Stimulated activated CD8-positive, alpha-beta memory T cell treated with anti-CD3 and anti-CD28 coated beads, Interleukin-7, amount 100 ng/mL, for 4 hours (primary cell): ENCODE measurements at places on chromosomes 4 and X.

DNA sequence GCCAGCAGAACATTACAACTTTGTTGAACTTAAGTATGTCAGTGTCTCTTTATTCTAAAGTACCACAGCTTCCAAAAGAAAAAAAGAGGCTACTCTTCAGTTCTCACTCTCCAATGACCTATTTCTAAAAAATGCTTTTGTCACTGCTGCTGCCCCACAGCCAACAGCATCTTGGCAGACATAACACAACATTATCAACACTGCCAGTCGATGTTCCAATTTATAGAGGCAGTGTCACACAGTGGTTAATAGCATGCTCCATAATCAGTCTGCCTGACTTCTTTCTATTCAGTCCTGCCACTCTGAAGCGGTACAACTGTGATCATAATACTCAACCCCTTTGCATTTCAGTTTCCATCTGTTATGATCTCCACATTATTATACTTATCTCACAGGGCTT lies 69.2 kb downstream of the PLS3 start:
- DNase-seq, result no peak

- no peak for DNase-seq
Observed at GRCh38 chrX:78839711-78840110, 92.2 kb downstream of the LPAR4 start.

DNA sequence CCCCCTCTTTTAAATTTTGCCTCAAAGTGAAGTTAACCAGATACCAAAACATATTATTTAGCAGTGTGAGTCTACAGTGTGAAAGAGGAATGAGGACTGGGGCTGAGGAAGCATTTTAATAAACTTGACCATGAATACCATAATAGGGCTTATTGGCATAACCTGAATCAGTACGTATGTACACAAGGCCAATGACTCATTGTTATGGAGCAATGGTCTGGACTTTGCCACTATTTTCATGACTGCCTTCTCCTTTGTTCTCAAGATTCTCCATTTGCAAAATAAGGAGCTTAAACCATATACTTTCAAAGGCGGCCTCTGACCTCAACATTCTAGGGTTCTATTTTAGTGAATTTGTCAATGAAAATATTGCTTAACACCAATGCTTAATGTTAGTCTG lies 102.8 kb upstream of the OR13H1 start:
- no peak for DNase-seq

DNA sequence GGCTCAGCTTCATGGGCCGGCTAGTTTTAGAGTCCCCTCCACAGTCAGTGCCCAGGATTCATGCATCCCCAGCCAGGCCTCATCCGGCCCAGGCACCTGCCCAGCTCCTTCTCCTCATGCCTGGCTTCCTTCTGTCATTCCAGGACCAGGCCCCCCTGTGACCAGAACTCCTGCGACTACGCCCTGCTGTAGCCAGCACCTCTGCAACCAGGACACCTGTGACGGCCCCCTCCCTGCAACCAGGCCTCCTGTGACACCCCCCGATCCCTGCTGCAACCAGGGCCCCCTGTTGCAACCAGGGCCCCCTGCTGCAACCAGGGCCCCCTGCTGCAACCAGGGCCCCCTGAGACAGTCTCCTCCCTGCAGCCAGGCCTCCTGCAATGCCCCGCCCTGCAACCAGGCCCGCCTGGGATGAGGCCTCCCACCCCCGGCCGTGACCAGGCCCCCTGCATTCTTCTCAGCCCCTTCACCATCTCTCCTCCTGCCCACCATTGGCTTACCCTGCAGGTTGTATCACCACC lies 46.8 kb downstream of the HTRA3 start:
- no peak for DNase-seq

GRCh38 chr4:111610681-111611080 lies 534.6 kb upstream of the FAM241A start:
- DNase-seq, result no peak

DNA sequence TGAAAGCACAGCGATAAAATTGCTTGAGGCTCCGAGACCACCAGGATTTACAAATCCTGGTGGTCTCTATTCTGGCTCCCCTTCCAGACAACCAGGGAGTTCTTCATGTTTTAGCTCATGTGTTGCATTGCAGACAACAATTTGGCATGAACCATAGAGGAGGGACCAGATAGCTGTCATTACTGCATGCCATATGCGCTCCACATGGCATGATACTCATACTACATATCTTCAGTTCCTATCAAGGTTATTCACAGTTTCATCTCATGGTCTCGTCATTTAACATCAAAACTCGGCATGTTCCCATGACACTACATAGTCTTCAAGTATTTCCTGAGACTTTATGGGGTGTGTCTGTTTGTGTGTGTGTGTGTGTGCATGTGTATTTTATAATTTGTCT lies 220.3 kb downstream of the OR13H1 start:
- no peak for DNase-seq

- no peak for DNase-seq
Observed at GRCh38 chr4:86247320-86247719, 112.5 kb downstream of the MAPK10 start.

DNA sequence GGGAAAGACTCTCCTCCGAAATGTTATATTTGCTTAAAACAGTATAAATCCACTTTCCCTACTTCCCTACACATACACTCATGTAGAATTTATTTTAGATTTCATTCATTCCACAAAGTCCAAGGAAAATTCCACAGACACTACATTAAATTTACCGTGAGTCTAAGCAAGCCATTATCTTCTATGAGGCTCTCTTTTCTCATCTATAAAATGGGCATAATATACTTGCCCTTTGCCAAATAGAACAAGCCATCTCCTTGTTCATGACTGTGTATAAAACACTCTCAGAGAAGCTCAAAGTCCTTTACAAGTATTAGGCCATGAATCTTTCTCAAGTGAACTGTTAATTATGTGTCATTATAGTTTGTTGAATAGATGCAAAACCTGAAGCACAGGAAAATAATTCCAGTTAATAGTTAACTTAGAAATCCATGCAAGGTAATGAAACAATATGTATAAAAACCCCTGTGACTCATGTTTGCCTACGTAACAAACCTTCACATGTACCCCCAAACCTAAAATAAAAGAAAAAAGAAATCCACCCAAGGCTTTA lies 10.7 kb downstream of the TEC start:
- no peak for DNase-seq

DNA sequence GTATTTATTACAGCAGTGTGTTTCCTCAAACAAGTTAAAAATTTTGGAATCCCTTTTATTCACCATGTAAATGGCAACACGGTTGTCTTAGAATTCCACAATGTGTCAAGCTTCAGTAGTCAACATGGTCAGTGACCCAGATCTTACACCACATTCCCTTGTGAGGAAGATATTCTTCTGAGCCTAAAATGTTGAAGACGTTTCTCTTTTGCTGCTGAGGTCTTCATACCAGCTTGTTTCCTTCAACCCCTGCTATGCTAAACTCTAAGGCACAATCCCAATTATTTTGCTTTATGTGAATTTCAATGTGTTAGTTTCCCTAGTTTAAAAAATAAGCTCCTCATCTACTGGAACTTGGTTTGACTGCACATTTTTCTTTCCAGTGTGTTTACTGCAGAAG lies 17.6 kb upstream of the LDB2 start:
- DNase-seq, result no peak

- no peak for DNase-seq
Observed at GRCh38 chr4:30757357-30757756, 37.2 kb downstream of the PCDH7 start.

GRCh38 chrX:132953354-132953753 lies 5.1 kb downstream of the HS6ST2 start:
- no peak for DNase-seq

- DNase-seq, result no peak
Observed at GRCh38 chr4:86338521-86338920, 21.3 kb downstream of the MAPK10 start.

DNA sequence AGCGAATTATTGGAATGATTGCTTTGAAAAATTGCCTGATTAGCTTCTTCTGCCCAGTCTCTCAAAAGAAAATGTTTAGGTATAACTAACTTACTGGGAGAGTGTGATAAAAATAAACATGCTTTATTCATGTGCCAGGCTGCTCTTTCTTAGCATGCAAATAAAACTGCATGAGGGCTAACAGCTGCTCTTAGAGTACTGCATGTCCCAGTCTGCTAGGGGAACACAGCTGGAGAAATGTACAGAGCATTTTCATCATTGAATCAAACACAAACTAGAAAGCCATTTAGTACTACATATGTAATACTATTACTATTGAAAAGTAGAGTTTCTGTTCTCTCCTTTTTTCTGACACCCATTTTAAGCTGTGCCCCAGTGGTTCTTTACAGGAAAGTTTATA lies 726.0 kb downstream of the GRID2 start:
- no peak for DNase-seq

DNA sequence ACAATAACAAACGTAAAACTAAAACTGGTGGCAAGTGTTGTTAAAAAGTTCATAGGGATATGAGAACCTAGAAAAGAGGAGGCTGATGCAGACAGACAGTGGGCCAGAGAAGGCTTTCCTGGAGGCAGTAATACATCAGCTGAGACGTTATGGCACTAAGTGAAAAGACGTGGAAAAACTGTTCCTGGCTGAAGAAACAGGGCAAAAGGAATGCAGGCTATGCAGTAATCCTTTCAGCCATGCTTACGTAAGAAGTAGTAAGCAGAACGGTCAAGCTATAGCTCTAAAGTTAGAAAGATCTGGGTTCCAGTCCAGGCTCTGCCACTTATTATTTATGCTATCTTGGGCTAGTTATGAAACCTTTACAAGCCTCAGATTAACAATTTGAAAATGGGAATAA lies 6.4 kb downstream of the LAMTOR3 start:
- no peak for DNase-seq

DNA sequence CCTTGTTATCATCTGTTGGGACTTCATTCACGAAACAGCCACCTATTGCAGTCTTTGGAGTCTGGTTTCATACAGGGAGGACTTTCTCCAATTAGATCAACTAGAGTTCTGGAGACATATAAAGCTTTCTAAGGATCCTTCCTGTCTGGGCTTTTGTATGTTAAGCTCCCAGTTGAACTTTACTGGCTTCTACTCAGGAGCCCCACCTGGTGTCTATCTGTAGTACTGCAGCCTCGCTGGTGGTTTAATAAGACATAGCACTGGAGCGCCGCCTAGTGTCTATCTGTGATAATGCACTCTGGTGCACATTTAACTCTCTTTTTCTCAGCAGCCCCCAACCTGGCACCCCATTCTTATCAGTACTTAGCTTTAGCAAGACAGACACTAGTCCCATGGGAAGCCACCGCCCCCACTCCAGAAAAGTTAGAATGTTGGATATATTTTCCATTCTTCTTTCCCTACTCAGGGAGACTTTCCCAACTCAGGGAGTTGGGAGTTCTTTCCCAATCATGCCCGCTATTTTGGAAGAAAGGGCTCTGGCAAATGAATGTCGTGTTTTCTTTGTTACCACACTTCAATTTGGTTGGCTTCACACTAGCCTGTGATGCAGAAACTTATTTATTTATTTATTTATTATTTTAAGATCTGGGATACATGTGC lies 36.9 kb upstream of the SYTL4 start:
- peak; percentile 74 for DNase-seq

- DNase-seq, result no peak
Observed at GRCh38 chr4:48858130-48858529, 27.2 kb downstream of the OCIAD1 start.

DNA sequence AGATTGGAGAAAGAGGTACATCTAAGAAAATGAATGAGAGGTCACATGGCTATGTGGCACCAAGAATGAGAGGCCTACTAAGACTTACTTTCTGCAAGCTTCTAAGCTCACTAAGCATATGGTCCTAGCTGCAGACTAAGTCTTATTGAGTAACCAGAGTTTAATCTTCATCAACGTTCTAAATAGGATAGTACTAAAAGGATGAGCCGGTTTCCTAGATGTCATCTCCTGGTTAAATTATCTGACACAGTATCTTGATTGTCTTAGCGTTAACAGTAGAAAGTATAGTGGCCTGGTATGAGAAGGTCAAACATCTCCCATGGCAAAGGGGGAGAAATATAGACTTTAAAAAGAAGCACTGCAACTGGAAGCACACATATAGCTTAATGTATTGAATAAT lies 448.1 kb downstream of the PDGFC start:
- DNase-seq, result no peak

- DNase-seq, result no peak
Observed at GRCh38 chrX:105150557-105150956, 69.9 kb downstream of the TEX13A start.
